Activated CD4-positive, alpha-beta T cell treated with anti-CD3 and anti-CD28 coated beads, Interleukin-2, amount 50 U/mL, for 1 hour (primary cell): ENCODE measurements at places on chromosomes 3 and 15.
A peak's percentile ranks its signal among the peaks of the same experiment; 100 is the strongest.

DNA sequence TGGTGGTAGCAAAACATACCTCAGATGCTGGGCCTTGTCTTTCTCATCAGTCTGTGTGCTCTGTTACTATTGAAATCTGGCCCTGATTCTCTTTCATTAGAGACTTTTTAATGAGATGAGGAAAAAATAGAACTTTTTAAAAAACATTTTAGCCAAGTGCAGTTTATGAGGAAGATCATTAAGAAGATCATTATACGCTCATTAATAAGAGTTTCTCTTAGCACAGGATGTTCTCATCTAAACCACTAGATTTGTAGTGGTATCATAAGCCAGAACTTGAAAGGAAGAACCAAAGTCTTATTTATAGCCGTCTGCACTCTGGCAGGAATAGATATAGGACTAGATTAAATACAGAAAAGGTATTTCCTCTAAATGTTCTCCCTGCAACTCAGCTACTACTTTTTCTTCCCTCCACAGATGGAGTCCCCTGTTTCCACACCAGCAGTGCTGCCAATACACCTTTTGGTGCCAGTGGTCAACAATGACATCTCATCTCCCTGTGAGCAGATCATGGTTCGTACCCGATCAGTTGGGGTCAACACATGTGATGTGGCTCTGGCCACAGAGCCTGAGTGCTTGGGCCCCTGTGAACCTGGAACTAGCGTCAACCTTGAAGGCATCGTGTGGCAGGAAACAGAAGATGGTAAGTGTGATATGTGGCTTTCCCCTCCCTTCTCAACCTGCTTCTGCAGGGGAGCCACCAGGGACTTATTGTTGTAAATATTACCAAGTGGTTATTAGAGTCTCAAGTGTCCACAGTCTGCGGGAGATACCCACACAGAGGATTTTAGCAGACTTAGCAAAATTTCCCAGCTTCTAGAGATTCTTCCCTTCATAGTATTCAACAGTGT lies 152.8 kb downstream of the RBPMS2 start:
- peak; percentile 31 for DNase-seq

DNA sequence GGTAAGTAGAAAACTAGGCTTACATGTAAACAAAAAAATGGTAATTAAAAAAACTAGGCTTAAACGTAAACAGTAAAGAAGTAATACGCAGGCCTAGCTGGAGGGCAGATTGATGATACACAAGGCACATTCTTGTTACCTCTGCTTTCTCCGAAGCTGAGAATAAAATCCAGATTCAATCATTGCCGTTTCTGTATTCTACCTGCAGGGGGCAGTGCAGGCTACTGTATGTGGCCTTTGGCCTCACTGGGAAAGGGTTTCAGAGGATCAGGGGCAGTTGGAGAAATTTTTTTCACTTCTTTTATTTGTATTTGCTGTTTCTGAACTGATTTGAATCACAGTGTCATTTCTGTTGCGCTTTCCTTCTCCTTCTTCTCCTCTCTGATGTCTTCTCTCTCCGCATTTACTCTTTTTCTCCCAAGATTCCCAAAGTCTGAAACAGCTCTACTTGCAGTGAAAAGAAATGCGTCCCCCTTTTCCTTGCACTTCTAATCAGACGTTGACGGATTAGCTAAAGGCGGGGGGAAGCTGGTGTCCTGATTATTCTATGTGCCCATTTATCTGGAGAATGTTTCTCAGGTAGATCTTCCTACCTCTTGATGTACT lies 67.1 kb upstream of the MCTP2 start:
- peak; percentile 42 for DNase-seq

DNA sequence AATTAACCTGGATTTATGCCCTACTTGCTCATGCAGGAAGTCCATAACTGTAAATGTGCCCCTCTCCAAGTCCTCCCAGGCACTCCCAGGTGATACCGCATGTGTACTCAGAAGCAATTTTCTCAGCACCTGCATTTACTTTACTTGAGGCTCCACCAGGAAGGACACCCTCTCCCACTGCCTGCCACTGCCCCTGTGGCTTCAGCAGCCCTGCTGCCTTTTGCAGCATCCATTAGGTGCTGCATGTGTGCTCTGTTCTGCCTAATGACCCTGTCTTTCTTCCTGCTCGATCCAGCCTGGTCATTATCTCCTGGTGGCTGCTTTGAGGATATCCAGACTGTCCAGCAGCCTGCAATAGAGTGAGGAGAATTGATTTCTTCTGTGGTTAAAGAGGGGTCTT lies 107.6 kb upstream of the SEMA6D start:
- no peak for DNase-seq

DNA sequence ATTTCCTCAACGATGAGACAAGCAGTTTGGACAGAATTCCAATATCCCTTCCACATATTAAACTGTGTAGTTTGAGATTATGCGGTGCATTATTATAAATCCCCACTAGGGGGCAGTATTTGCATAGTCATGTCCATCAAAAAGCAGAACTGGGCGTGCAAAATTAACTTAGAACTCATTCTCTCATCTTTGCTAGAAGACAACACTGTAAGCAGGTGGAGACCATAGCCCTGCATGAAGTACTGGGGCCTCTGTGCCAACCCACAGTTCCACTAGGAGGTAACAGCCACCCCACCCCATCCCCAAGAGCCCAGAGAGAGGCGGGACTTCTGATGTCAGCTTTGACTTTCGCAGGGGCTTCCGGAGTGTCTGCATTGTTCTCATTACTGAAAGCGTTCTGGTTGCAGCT lies 106.6 kb upstream of the TMC3 start:
- DNase-seq: no peak

DNA sequence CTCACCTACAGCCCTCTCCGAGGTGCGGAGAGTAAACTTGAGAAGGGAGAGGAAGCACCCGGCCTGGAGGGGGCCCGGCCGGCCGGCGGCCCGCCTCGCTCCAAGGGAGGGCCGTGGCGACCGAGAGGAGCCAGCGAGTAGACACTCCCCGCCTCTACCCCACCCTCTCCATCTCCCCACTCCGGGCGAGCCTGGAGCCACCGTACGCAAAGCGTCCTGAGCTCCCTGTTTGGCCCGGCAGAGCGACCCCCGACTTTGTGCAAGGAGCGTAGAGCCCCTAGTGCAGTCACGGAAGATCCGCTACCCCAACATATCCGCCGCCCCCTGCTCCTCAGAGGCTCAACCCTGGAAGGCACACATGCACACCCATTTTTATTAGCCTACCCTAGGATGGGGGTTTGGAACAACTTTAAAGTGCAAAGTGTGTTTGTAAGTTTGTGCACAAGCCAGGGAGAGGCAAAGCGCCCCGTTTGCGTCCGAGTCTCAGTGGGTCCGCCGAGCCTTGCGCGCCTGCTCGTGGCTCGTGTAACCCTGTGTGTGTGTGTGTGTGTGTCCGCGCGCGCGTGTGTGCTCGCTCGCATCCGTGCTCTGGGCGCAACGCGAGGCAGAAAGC lies 508 bp upstream of the SMAD6 start:
- no peak for DNase-seq
